ENCODE measurements at places on chromosomes 12 and 14.

GRCh38 chr12:67751381-67751928, 102.9 kb downstream of the DYRK2 start:
- DNase-seq, result no peak

DNA sequence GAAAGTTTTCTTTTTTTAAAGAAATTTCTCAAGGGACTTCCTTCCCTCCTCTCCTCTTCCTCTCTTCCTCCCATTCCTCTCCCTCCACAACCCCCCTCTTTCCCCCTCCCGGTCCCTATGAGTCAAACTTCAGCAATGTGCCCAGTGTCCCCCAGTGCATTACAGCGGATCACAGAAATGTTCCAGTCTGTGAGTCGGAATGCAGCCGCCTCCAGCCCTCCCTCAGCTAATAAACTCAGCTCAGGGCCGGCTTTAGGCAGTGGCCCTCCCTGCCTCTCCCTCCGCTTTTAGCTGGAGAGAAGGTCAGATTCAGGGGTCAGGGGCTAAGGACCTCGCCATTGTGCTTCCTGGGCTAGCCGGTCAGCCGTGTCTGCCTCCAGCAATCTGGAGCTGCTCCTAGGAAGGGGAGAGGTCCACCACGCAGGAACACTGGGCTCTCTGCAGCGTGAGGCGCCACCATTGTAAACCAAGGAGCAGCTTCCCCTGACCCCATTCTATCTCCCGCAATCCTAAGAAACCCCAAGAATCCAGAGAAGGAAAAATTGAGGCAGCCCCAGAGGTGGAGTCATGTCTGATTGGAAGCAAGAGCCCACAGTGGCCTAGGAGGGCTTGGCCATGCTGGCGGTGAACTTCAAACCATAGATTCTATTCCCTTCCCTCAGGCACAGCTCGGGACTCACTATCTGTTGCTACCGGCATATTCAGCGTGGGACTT, 1.1 kb upstream of the HDAC7 start:
- DNase-seq, result no peak

DNA sequence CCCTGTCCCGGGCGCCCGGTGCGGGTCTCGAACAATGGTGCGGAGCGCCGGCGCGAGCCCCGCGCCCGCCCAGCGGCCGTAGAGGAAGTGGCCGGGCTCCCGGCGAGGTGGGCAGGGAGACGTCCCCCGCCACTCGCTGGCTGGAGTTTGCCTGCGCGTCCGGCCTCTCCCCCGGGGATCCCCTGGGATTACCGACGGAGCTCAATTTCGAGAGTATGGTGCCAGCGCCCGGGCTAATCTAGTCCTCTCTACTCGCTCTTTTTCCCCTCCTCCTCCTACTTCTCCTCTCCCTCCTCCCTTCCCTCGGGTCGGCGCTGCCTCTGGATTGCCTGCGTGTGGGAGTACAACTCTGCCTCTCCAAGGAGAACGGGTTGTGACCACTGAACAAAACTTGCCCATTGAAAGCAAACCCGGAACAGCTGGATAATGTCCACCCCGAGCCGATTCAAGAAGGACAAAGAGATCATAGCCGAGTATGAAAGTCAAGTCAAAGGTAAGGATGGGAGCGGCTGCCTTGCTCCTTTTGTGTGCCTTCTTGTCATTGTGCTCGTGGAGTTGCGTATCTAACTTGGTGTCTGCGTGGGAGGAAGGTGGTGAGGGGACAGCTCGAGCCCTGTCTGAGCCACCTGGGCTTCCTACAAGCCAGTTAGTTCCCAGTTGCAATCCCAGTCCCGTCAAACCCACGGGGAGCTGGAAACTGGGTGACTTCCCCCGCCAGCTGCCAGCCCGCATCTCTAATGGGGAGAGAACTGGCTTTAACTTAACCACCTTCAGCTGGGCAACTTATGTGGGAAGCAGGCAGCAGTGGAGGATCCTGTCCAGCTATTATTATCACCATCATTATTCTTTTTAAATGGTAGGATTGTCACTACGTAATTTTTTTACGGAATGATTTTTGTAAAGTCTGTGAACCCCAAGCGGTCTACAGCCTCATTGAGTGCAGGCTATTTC, at the start of gene SRGAP1:
SRGAP1 (plus strand) TSS at position 310 of the 951 bp plus-strand sequence; CDS start at position 427, 117 bp downstream.
- DNase-seq, result no peak

DNA sequence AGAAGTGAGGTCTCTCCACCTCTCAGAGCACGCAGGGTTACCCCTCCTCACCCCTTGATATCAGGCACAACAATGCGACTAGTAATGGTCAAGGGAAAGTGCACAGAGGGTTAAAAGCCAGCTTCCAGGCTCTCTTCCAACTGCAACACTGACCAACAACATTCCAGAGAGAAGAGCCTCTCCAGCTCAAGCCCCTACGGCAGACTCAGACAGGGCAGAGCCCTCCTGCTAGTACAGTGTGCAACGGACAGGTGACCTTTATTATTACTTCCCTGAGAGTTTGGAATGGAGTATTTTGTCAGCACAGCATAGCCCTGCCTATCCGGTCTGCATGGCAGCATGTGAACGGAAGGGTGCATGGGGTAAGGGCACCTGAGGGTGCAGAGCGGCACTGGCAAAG, 73.0 kb downstream of the PTPN21 start:
- no peak for DNase-seq
